ENCODE measurements at places on chromosomes 3 and 15. TPM values are rescaled to one million over a fixed set of nuclear protein-coding genes. Genes with fewer than 3 reads are reported as not detected.

The GHRL gene
- not detected for total RNA-seq

The UBAP1L gene
- 1.9 TPM for total RNA-seq

The CELF6 gene
- not detected for total RNA-seq

The SST gene
- total RNA-seq: 0.77 TPM

Measured in astrocyte (in vitro differentiated cells and primary cell).